ENCODE measurements at places on chromosomes 3 and 15.

- DNase-seq, result no peak
These were observed 189.3 kb upstream of the SGO1 start for GRCh38 chr3:20375302-20375701.

DNA sequence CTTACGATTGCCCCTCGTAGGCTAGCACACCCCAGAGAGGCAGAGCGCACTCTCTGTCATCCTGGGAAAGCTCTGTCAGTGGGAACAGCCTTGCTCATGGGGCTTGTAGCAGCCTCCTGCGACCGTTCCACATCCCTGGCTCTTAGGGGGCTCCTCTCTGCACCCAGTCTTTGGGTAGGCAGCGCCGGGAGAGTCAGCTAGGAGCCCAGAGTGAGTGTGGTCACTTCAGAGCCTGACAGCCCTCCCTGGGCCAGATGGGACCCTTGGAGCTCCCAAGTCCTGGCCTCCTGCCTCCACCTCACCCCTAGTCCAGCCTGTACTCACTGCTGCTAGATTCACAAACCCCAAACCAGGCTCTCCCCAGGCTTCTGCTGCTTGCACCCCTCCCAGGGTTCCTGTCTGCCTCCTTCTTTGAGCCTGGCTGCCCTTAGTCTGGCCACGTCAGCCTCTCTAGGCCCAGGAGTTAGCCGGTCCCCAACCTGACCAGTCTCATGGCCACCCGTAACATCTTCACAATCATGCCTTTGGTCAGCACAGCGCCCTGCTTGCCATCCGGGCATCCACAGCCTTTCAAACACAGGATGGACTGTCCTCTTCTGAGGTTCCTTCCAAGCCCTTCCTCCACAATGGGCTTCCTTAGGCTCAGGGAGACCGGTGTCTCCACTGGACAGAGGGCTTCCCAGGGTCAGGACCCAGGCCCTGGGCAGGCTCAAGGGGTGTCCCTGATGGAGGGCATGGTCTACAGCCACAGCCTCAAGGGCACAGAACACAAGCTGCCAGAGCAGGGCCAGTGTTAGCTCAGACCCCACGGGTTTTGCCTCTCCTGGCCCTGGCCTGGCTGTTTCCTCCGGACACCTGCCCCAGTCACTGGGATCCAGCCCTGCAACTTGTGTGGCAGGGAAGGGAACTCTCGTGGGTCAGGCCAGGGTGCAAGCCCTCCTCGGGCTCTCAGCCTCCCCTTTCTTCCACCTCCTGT lies 4.6 kb downstream of the ACSBG1 start:
- no peak for DNase-seq

DNA sequence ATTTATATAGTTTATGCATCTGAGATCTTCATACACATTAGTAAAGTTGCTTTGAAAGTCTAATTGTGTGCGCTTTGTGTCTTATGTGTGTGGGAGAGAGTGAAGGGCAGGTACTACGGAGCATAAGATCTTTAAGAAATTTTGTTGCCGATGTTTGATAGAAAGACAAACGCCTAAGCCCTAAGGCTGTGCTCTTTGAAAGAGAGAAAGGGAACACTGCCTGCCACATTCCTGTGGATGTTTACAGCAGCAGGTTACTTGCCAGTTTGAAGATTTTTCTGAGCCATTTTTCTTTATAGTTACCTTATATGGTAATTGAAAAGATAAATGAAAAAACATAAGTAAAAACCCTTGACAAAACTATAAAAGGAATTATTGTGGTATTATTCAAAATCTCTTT lies 17.0 kb downstream of the DTWD1 start:
- no peak for DNase-seq

DNA sequence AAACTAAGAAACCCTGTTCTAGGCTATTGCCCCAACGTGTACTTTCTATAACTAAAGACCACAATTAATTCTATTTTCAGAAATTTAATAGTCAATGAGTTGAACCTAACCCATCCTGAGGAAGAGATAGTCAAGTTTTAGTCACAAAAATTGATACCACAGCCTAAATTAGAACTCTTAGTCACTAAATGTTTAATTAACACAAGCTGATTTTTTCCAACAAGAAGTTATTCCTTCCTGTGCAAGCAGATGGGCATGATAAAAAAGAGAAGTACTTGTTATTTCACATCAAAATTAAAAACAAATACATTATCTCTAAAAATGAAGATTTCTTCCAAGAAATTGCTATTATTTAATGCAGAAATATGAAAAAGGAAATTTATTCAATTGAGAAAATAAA lies 38.4 kb upstream of the TERB2 start:
- no peak for DNase-seq

DNA sequence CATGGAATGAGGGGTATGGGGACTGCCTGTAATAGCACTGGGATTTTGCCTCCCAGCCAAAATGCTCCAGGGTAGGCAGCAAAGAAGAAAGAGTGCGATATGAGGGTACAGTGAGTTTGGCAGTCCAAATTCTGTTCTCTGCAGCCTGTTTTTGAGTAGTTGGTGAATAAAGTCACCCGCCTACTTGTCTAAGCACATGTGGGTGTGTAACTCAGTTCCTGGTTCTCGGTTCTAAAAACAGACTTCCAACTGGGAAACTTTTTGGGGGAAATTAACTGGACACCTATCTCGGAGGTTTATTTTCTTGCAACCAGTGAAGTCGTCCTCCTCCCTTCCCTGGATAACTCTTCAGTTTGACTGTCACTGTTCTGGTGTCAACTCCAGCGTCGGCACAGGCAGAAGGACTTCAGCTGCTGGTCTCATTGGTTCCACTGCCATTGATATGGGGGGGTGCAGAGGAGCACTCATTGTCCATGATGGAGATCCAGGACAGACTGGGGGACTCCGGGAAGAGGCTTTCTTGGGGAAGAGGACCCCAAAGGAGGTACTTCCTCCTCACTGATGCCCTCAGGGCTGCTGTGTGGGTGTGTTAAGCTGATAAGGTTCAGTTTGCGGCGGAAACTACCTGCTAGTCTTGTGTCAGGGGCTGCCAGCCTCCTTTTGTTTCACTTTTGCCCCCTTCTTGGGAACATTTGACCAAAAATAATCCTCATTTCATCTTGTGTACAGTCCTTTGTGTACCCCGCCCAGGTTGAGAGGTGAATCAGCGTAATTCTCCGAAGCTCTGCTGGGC lies 13.2 kb downstream of the GHRL start:
- DNase-seq, result no peak

GRCh38 chr15:60720086-60720485 lies 241.1 kb upstream of the ICE2 start:
- no peak for DNase-seq

DNA sequence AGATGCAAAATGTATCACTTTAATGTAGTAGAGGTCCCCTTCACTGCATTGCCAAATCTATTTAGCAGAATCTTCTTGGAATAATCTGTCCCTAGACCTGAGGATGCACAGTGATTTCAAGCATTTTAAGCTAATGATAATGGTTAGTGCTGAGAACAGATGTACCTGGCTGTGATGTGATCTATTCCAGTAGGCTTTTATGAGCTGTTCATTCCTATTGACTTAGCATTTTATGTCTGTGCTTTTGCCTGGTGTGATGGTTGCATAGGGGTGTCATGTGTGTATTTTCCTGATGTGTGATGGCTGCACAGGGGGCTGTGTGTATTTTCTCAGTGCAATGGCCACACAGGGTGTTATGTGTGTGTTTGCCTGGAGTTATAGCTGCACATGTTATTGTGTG lies 272.9 kb downstream of the TIGIT start:
- DNase-seq, result no peak

DNA sequence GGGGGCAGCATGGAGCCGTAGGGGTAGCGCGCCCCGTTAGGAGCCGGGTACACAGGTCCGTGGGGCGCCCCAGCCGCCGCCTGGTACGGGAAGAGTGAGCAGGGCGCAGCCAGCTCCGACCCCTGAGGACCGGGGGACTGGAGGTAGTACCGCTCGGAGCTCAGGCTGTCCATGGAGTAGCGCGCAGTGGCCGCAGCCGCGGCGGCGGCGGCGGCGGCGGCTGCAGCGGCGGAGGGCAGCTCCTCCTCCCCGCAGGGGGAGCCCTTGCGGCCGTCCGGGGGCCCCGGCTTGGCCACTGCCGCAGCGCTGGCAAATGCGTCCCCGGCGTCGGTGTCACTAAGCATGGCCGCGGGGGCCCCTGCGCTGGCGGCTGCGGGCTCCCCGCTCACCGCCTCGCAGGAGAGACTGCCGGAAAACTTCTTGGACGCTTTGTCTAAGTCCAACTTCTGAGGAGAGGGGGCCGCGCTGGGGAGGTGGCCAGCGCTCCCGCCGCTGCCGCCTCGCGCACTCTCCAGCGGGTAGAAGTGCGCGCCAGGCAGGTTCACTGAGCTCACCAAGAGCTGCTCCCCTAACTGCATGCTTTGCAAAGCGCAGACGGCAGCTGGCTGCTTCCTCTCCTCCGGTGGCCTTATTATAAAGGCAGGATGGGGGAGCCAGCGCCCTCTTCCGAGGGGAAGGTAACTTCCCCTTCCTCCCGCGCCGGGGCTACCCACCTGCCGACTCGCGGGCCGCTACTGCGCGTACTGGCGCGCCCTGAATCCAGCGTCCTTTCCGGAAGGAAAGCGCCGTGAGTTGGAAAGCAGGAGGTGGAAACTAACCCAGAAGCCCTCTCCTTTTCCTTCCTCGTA lies at the start of gene EOMES:
TSS of gene EOMES (minus strand) at position 607 of the 848 bp plus-strand sequence. CDS start at position 578, 29 bp downstream.
- DNase-seq, result no peak

GRCh38 chr3:65314916-65315315 lies 627.1 kb upstream of the ADAMTS9 start:
- DNase-seq, result no peak

GRCh38 chr3:65713016-65713415 lies 325.7 kb downstream of the MAGI1 start:
- no peak for DNase-seq

DNA sequence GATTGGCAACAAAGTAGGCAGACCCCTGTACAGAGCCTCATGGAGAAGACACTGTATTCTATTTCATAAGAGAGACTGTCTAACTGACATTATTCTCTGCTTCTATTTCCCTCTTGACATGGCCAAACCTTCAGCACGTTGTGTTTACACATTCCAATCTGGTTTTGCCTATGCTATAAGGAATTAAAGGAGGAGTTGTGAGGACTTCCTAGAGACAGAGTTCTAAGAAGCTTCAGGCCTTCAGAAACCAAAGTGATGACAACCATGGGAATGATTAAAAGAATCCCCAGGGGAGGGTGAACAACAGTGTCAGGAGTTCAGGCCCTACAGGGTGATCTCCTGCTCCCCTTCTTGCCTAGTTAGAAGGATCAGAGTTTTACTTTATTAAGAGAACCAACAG lies 44.9 kb upstream of the CAPN7 start:
- DNase-seq, result no peak

- DNase-seq, result no peak
These were observed 4.5 kb upstream of the MRPS22 start for GRCh38 chr3:139339219-139339906.

GRCh38 chr3:115624029-115624741 lies 875 bp downstream of the GAP43 start:
- no peak for DNase-seq

GRCh38 chr3:30319713-30320112 lies 286.7 kb upstream of the TGFBR2 start:
- no peak for DNase-seq

DNA sequence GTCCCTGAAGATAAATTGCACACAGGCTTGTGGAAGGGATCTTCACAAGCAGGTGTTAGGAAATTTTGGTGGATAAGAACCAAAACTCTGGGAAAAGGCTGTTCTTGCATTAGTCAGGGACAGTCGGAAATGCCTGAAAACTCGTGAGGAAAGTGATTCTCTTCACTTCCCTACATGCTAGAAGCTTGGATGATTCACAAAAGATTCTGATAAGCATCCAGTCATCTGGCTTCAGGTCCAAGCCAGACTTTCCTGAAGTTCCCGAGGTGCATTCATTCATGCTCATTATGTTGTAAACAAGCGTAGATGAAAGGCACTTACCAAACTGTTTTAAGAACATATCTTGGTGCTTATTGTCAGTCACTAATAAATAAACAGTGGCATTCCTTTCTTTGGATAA lies 1028.7 kb downstream of the NTRK3 start:
- no peak for DNase-seq

DNA sequence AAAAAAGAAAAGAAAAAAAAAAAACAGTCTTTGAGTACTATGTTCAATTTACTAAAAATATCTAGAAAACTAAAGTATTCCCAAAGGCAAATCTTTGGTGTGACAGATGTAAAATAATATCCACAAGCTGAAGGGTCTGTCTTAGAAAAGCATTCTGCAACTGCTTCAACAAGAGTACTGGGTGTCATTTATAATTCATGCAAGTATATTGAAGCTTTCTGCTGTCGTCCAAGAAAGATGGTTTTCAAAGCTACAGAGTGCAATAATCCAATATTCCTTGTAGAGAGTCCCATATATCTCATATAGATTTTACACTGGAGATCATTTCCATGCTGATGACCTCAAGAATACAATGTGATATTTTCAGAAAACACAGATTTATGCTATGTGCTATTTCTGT lies 90.9 kb upstream of the SUCLG2 start:
- no peak for DNase-seq

DNA sequence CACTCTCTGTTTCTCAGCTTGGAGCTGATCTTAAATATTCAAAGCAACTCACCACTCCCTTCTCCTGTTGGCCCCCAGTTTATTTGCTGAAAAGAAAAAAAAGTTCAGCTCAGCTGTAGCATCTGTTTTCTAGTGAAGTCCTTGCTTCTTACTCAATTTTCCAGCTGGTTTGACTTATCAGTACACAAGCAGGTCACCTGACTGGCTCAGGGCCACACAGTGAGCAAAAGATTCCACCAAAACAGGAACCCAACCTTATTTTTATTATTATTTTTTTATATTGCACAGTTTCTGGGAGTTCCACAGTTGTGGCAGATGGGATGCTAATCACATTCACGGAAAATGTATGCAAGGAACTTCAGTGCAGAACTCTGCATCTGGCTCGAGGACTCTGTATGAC lies 390.7 kb upstream of the RGMA start:
- DNase-seq, result no peak

GRCh38 chr3:131454501-131454900 lies 48.3 kb downstream of the MRPL3 start:
- no peak for DNase-seq

GRCh38 chr3:65604863-65605526 lies 433.7 kb downstream of the MAGI1 start:
- DNase-seq, result no peak

GRCh38 chr15:57735891-57736290 lies 29.4 kb downstream of the POLR2M start:
- no peak for DNase-seq

DNA sequence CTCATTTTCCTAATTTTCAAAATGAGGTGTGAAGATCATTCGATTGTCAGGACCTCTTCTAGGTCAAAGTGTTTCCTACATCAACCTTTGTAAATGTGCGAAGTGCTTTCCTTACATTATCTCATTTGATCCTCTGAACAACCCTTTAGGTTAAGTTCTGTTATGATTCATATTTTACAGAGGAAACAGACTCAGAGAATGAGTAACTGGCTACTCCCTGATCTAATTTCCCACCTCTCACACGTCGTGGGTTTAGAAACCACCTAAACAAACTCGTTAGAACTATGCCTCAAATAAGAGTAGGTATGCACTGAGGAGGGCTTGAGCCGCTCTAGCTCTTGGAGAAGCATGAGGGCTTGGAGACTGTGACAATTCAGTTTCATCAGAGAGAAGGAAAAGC lies 148.6 kb downstream of the CD47 start:
- DNase-seq, result no peak

- no peak for DNase-seq
These were observed 67.1 kb downstream of the MB21D2 start for GRCh38 chr3:192850451-192850981.

All from right renal pelvis (tissue), 4 donors.